ENCODE measurements at places on chromosomes 7 and 10. TPM values are rescaled to one million over a fixed set of nuclear protein-coding genes. Genes with fewer than 3 reads are reported as not detected.

TAS2R38 gene
- total RNA-seq: not detected

CLEC2L gene
- not detected for total RNA-seq

AS3MT gene
- total RNA-seq: 8.1 TPM

WNT8B gene
- total RNA-seq: not detected

SUFU gene
- total RNA-seq: 2.9 TPM

NEUROG3 gene
- total RNA-seq: not detected

NEBL gene
- 0.16 TPM for total RNA-seq

SYNPO2L gene
- not detected for total RNA-seq

CABCOCO1 gene
- total RNA-seq: 0.79 TPM

GET4 gene
- total RNA-seq: 22.1 TPM

TRPV5 gene
- total RNA-seq: not detected

CHAT gene
- not detected for total RNA-seq

TMEM229A gene
- not detected for total RNA-seq

CUTC gene
- 11.8 TPM for total RNA-seq

PSAP gene
- total RNA-seq: 1,004 TPM

NEUROD6 gene
- not detected for total RNA-seq

AKR1C4 gene
- not detected for total RNA-seq

FKBP6 gene
- total RNA-seq: not detected

TMEM26 gene
- total RNA-seq: 2.5 TPM

C10orf62 gene
- not detected for total RNA-seq

PLEKHS1 gene
- not detected for total RNA-seq

THSD7A gene
- 1.1 TPM for total RNA-seq

DPP6 gene
- total RNA-seq: not detected

CXCL12 gene
- 54.7 TPM for total RNA-seq

ERVW-1 gene
- total RNA-seq: not detected

FAM20C gene
- total RNA-seq: 37.5 TPM

CCDC172 gene
- not detected for total RNA-seq

GPR146 gene
- total RNA-seq: 2.4 TPM

NKX1-2 gene
- not detected for total RNA-seq

OPALIN gene
- total RNA-seq: not detected

CALCR gene
- not detected for total RNA-seq

SLC26A4 gene
- 0.47 TPM for total RNA-seq

OR9A2 gene
- total RNA-seq: not detected

MACC1 gene
- total RNA-seq: 0.09 TPM

UPK3B gene
- 0.32 TPM for total RNA-seq

KLLN gene
- total RNA-seq: 0.47 TPM

MRPS17 gene
- total RNA-seq: 16.9 TPM

STEAP1 gene
- 30.7 TPM for total RNA-seq

C10orf120 gene
- not detected for total RNA-seq

SKIDA1 gene
- total RNA-seq: 0.47 TPM

MOGAT3 gene
- total RNA-seq: not detected

SH3PXD2A gene
- total RNA-seq: 12.0 TPM

CPA4 gene
- 2.7 TPM for total RNA-seq

LRGUK gene
- 0.09 TPM for total RNA-seq

GIMAP4 gene
- not detected for total RNA-seq

IFIT1 gene
- total RNA-seq: 40.8 TPM

MUC3A gene
- total RNA-seq: under 0.01 TPM

RAPGEF5 gene
- total RNA-seq: 0.95 TPM

TMEM178B gene
- under 0.01 TPM for total RNA-seq

COL1A2 gene
- total RNA-seq: 4,873 TPM

NAT16 gene
- not detected for total RNA-seq
